Activated CD4-positive, alpha-beta T cell treated with anti-CD3 and anti-CD28 coated beads for 1 hour (primary cell): ENCODE measurements at places on chromosomes 5 and 9.

- no peak for DNase-seq
Observed at GRCh38 chr5:74441616-74442015, 198.9 kb downstream of the ENC1 start.

- no peak for DNase-seq
Observed at GRCh38 chr9:86925686-86926085, 21.6 kb downstream of the GAS1 start.

- DNase-seq: no peak
Observed at GRCh38 chr5:81389025-81389424, 4.9 kb downstream of the ACOT12 start.

GRCh38 chr9:2359891-2360471 lies 261.6 kb upstream of the VLDLR start:
- DNase-seq: no peak

DNA sequence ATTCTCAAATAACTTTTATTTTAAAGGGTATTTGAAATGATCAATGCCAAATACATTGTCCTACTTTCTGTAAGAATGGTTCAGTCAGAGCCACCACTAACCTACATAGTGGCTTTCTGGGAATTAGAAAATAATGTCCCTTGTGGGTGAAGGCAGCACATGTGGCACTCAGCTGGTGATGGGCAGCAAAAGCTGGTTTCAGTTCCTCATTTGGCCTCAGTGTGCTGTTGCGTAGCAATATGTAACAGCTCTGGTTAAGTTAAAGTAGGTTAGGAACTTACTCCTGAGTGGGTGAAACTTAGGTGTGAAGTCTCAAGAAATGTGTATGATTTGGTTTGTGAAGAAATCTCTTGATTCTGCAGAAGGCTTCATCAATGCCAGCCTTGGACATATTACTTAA lies 99.6 kb upstream of the SPEF2 start:
- DNase-seq: no peak

DNA sequence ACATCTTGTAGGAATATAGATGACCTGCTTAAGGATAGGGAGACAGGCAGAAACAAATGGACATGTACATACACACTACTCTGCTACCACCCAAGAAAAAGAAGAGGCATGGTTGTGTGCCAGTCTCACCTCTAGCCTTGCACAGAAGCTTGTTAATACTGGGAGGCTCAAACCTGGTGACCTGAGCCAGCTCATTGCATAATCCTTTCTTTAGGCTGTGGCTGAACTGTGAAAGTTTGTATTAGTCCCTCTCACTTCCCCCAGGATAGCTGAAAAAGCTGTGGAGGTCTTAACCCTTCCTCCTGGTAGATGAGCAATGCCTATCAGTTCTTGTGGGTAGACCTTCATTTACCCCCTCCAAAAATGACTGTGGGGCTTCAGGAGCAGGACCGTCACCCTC lies 28.7 kb downstream of the TPD52L3 start:
- no peak for DNase-seq

- no peak for DNase-seq
Observed at GRCh38 chr5:78275998-78276543, 18.4 kb downstream of the AP3B1 start.

- DNase-seq: no peak
Observed at GRCh38 chr9:68619072-68619471, 78.4 kb upstream of the TMEM252 start.

DNA sequence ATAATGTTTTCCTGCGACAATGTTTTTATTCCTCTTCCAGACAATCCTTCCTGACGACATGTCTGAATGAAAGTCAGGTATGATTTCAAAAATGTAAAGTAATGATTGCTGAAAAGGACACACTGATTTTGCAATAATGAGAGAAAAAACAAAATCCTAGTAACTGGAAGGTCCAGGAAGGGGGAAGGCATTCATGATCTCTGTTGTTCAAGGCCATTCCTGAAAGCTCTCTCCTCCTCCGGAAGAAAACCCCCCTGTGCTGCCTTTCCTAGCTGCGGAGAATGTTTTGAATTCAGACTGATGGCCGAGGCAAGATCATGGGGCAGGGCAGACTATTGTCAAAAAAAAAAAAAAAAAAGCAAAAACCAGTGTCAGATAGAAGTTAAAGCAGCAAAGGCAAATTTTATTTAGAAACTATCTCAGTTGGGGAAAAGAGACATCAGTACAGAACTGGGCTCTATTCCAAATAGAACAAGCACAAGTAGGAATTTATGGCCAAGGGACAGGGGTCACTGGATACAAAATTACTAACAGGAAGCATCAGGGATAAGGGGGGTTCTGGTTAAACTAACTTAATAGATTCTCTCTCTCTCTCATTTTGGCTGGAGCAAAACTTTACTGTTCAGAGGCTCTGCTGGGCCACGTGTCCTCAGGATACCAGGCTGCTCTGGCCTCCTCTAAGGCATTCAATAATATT lies 36.5 kb upstream of the CTSV start:
- DNase-seq: no peak

DNA sequence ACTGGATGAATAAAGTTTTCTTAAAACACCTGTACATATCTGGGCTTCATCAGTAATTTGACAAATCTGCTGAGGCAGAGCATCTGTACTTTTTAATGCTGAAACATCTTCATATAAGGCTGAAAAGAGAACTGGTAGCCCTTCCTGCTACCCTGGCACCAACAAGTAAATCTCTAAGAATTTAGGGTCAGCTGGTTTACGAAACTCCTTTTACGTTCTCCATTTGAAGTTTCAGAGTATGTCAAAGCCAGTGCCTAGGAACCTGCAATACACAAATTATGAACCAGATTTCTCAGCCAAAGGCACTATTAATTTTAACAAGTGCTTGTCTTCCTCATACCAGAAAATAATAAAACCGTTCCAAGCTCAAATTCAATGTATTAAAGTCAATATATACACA lies 3.8 kb downstream of the ZFAND5 start:
- no peak for DNase-seq

GRCh38 chr5:168603746-168604145 lies 24.6 kb upstream of the PANK3 start:
- DNase-seq: no peak

DNA sequence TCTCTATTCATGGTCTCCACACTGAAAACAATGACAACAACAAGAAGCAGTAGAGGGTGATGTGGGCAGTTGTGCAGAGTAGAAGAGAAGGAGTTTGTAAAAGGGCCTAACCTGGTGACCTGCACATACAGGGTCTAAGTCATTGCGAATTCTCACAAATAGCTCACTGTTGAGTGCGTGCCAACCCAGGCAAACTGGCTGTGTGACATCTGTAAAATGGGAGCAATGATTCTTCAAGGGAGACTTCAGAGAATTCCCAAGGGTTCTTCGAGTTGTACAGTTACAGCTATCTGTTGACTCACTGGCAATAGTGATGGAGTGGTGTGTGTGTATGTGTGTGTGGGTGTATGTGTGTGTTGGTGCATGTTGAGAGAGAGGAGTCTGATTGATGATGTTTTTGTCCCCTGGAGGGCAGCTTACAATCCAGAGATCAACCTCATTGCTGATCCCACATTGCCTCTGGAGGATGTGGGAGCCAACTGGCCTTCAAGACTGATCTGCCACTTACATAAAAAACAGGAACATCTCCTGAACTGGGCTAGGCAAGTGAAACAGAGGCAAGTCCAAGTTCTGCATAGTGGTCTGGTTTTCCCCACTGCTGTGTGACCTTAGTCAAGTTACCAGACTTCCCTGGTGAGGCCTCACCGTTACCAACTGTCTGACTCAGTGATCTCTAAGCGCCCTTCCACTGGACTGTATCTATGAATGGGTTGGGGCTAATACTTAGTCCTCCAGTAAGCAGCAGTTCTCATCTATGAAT lies 3.2 kb downstream of the FAT2 start:
- no peak for DNase-seq

DNA sequence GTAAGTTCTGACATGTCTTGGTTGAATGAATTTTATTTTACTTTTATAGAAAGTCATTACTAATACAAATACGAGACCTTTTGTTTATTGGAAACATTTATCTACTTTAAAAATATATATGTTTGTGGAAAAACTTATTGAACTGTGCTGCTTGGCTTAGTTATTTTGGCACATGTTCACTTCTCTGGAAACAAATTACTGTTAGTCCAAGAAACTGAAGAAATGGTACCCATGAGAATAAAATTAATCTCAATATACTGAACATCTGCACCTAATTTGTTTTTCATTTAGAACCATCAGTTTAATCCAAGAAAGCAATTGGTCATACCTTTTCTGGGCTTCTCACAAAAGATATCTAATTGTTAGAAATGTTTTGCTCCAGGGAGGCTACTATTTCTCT lies 32.2 kb downstream of the INVS start:
- no peak for DNase-seq
